ENCODE measurements at places on chromosomes 4 and X. TPM values are rescaled to one million over a fixed set of nuclear protein-coding genes. Genes with fewer than 3 reads are reported as not detected.

DNA sequence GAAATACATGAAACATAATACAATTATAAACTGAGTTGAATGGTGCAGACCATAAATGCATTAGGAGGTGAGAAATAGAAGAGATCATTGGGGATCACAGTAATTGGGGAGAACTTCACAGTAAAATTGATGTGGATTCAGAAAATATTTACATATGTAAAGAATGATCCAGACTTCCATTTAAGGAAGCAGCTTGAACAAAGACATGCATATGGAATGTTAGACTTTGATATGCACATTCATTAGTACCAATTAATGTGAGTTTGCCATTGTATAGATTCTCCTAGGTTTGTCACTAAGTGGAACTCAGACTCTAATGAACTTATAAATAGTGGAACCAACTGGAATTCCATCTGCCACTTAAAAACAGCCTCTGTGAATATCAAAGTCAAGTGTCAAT is 235.6 kb downstream of the PARM1 start:
- no peak for DNase-seq

DNA sequence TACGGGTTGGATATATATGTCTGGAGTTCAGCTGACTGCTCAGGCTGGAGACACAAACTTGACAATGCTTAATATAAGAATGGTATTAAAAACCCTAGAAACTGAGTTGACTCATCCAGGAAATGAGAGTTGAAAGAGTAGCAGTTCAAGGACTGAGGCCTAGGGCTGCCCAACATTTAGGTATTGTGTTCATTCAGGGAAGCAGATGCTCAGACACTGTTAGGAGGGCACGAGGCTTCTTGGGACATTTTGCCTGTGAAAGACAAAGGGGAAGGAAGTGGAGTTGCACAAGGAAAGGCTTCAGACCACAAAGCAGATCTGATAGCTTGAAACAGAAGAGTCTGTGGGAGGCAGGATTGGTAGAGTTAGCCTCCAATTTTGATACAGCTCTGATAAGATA is 52.0 kb upstream of the HS3ST1 start:
- DNase-seq, result no peak

DNA sequence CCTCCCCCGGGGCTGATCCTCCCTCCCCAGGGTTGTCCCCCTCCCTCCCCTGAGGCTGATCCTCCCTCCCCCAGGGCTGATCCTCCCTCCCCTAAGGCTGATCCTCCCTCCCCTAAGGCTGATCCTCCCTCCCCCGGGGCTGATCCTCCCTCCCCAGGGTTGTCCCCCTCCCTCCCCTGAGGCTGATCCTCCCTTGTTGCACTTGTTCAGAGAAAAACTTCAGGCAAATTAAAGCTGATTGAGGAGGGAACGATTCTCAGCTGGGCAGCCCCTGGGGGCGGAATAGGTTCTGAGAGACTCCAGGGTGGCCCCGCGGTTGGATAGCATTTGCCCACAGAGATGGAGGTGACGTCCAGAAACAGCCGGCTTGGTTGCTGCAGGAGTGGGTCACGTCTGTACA is 110.7 kb upstream of the ADRA2C start:
- no peak for DNase-seq

GRCh38 chrX:130539721-130540321 is 138.0 kb downstream of the RBMX2 start:
- DNase-seq, result peak; percentile 22

- no peak for DNase-seq
Observed at GRCh38 chr4:113673450-113673849, 88.1 kb downstream of the CAMK2D start.

GRCh38 chr4:153602758-153603157 is 81.3 kb upstream of the TLR2 start:
- DNase-seq, result no peak

DNA sequence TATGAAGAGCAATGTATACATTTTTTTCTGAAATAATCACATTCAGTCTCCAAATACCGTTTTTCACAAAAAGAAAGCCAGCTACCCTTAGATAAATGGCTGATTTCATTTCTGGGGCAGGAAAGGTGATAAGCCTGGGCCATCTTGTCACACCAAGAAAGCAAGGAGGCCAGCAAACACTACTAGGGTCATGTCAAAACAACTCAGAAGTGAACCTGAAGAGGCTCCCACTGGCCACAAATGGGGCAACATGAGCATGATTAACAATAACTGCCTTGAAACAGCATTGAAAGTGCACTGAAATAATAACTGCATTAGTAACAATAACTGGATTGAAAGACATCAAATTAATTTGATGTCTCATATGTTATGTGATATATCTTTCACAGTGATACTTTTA is 39.3 kb downstream of the SH3KBP1 start:
- no peak for DNase-seq

DNA sequence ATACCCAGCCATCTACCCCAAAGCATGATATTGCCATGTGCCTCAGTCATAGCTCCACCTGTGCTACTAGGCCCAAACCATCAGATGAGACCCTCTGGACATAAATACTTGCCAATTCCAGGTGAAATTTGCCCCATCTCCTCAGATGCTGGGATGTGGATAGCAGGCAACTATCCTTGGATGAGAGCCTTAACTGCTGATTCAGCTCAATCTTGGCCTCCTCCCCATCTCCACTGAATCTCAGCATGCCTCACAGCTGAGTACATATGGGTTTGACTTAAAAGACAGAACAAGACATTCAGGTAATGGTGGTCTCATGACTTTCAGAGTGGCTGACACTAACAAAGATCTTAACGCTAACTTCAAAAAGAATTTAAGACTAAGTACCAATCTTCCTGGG is 50.8 kb upstream of the KLHL13 start:
- DNase-seq, result no peak

GRCh38 chr4:108588878-108589277 is 31.5 kb upstream of the RPL34 start:
- DNase-seq, result no peak

DNA sequence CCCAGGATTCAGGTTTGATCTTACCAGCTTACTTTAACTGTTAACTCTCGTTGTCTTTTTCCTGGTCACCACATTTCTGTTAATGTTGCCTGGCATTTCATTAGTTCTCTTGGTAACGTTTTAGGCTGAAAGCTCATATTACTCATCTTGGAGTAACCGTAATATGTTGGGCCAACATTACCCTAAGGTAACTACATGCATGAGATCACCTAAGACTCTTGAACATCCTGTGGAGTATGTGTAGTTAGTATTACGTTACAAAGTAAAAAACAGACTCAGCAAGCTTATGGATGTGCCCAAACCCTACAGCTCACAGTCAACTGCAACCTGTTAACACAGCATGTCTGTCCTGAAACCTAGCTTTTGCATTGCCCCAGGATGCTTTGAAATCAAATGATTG is 203.3 kb upstream of the HS3ST1 start:
- DNase-seq, result no peak

DNA sequence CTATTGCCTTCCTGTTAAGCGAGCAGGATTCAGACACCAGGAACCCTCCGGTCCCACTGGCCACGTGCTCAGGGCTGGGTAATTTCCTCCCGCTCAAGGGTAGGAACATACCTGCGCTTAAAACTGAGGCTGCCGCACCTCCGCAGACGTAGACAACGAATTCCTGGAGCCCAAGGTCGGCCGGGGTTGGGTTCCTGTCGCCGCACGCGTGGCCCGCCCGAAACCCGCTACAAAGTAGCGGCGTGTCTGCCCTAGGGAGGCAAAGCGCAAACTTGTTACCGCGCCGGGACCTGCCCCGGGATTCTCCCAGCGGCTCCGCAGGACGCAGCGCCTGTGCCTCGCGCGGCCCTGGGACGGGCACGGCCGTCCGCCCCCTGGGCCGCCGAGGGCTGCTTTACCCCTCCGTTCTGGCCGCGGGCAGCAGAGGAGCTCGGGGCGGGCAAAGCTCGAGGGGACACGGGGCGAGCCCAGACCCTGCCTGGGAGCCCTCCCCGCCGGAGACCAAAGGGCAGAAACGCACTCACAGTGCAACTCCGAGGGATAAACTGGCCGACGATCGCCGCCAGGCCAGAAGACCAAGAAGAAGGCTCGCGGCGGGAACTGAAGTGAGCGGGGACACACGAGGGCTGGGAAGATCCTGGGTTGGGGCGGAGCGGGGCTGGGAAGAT is at the start of gene ERVMER34-1:
Gene ERVMER34-1, minus strand, starts transcription at position 607 of the 668 bp plus-strand sequence. CDS start 5,905 bp downstream, outside the sequence.
- peak; percentile 19 for DNase-seq

DNA sequence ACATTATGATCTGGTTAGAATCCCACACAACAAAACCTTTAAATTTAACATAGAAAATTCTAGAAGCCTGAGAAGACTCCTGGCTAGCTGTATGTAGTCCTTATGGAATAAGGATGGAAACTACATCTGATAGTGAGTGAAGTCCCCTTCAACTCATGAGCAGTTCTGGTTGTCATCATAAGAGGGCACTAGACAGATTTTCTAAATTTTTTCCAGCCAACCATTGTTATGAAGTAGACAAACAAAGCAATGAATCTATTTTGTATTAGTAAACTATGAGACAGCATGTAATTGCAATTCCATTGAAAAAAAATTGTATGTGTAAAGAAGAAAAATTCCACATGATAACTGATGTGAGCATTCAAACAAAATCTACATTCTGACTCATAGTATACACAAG is 35.2 kb downstream of the PWWP3B start:
- DNase-seq, result no peak

- no peak for DNase-seq
Observed at GRCh38 chr4:111636961-111637585, 508.2 kb upstream of the FAM241A start.

DNA sequence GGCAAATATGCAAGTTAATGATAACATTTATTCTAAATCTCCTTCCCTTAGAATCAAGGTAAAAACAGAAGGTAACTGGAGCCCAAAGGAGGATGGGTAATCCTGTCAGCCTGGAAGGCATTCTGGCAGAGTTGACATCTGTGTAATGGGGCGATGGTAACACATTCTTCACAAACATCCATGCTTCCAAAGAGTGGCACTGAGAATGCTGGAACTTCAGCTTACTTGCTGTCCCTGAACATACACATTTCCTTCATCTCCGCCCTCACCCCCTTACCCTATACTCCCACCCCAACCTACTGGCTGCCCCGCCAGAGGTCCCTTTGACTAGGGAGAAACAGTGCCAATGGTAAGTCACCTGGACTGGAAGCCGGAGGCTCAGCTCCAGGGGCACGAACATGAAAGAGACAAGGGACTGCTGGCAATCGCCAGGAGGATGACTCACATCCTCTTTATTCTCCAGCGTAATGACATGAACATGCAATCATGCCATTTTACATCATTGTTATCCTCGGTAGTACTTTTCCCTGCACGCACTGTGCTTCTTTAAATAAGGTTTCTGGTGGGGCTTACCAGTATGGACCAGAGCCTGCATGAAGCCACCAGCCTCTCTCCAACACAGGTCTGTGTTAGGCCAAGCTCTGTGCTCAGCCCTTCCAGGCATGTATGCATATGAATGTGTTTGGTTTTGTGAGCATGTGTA is 694.2 kb upstream of the TENM3 start:
- DNase-seq, result no peak

- no peak for DNase-seq
Observed at GRCh38 chrX:120512627-120513026, 43.5 kb upstream of the LAMP2 start.

DNA sequence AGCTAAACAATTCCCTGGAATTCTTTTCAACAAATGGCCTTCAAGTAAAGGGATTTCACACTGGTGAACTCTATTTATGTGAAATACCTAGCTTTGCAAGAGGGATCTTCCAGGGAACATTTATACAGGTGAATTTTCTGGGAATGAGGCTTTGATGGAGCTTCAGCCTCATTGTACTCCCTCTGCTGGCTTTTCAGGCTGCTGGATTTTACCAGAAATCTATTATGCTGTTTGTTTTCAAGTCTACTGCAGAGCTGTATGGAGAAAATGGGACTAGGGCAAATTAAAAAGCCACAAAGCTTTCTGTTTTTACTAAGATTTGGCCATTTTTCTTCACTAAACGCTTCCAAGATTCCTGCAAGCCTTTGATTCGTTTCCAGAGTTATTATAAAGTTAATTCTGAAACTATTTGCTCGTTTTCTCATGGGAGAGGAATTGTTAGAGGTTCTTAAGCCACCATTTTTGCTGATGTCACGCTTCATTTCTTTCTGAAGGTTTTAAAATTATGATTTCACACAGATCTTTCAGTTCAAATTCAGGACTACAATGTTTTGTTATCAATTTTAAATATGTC is 31.6 kb downstream of the KDM6A start:
- DNase-seq, result no peak

DNA sequence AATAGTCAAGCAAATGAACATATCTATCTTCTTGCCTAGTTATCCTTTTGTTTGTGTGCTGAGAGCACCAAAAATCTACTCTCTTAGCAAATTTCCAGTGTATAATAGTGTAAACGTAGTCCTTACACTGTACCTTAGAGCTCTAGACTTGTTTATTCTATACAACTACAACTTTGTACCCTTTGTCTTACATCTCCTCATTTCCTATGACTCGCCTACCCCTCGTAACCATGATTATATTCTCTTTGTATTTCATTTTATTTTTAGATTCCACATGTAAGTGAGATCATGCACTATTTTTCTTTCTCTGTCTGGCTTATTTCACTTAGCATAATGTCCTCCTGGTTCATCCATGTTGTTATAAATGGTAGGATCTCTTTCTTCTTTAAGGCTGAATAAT is 37.6 kb downstream of the MAGEB5 start:
- DNase-seq, result no peak

DNA sequence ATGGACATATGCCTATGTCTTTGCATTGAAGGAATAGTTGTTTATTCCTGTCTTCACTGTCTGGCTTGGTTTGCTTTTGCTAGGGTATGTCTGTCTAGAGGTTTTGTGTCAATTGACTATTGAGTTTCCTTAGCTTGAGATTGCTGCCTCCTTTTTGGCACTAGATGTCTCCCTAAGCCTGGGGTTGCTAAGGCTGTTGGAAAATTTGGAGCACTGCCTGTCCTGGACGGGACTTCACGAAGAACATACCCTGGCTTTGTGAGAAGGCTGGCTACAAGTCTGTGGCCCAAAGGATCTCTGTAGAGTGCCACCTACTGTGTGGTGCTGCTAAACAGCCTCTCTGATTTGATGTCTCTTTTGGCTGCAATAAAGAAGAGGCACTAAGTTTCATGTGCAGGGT is 183.8 kb upstream of the NUDT10 start:
- no peak for DNase-seq

TLR7 gene
- total RNA-seq, result 0.29 TPM

KANTR gene
- total RNA-seq, result 22.6 TPM

PLAC1 gene
- not detected for total RNA-seq

TBCK gene
- 45.7 TPM for total RNA-seq

CPEB2 gene
- total RNA-seq, result 17.9 TPM

ARHGAP6 gene
- 47.0 TPM for total RNA-seq

UCP1 gene
- not detected for total RNA-seq

TAF7L gene
- not detected for total RNA-seq

TDO2 gene
- total RNA-seq, result 3.7 TPM

All from uterus (tissue), 4 donors.